ENCODE measurements at places on chromosomes 2 and 18.

- no peak for DNase-seq
Measured at GRCh38 chr2:225122007-225122406, 79.7 kb upstream of the DOCK10 start.

- no peak for DNase-seq
Measured at GRCh38 chr2:239274391-239275043, 126.3 kb downstream of the HDAC4 start.

GRCh38 chr2:112572005-112572404 lies 12.4 kb upstream of the CHCHD5 start:
- no peak for DNase-seq

DNA sequence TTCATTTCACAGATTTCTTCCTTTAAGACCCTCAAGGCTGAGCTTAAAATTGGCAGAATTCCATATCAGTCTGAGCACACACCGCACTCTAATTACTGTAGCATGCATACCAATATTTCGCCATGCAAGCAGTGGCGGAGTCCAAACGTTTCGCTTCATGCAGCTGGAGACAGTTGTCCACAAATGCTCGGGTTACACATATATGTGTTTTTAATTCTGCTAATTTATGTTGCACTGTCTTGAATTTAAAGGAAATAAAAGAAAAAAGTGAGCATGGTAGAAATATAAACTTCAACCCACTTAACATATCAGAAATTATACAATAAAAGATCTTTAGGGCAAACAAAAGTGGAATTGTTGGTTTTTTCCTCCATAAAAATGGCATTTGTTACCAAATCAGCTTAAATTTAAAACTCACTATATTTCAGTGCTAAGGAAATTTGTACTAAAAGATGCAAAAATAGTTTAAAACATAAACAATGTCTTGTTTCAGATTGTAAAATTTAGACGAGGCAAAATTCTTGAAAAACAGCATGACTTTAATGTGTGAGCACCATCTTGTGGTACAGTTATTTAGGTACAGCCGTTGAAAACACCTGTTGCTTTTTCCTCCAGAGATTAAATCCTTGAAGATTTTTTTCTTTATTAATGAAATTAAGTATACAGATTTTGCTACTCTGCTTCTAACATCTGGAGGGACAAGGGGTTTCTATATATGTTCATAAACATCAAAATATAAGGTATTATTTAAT lies 24.1 kb upstream of the KANSL1L start:
- no peak for DNase-seq

- DNase-seq: no peak
Measured at GRCh38 chr2:33022989-33023727, 76.4 kb downstream of the LTBP1 start.

DNA sequence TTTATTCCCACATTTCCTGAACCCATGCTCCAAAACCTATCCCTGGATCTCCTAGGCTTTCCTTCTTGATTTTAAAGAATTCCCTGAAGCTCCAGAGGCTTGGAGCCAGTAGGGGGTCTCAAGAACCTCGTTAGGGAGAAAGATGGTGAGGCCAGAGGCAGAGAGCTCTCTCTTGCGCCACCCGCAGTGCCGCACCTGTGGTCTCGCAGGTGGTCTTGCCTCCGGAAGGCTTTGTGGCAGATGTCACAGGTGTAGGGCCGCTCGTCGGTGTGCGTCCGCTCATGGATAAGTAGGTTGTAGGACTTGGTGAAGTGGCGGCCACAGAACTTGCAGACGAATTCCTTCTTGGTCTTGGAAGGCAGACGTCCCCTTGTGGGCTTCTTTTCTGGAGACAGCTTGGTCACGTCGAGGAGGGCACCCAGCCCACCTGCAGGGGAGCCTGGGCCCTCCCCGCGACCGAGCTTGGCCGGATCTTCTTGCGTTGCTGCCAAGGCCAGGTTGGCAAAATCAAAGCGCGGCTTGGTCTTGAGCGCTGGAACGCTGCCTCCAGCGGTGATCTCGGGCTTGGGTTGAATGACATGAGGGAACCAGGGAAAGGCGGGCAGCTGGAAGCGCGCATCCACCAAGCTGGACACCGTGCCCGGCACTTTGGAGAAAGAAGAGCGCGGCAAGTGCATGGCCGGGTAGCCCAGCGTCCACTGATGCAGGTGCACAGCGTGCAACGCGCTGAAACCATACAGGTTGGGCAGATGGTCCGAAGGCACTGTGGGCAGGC lies 5.3 kb downstream of the OSR1 start:
- no peak for DNase-seq

GRCh38 chr18:37294951-37295350 lies 270.6 kb downstream of the CELF4 start:
- DNase-seq: no peak

Measured in stimulated activated CD8-positive, alpha-beta memory T cell treated with anti-CD3 and anti-CD28 coated beads, Interleukin-4, amount 100 ng/mL, for 1 hour (primary cell).